NCI-H345 (cell line): ENCODE measurements at places on chromosomes 2 and 18.

DNA sequence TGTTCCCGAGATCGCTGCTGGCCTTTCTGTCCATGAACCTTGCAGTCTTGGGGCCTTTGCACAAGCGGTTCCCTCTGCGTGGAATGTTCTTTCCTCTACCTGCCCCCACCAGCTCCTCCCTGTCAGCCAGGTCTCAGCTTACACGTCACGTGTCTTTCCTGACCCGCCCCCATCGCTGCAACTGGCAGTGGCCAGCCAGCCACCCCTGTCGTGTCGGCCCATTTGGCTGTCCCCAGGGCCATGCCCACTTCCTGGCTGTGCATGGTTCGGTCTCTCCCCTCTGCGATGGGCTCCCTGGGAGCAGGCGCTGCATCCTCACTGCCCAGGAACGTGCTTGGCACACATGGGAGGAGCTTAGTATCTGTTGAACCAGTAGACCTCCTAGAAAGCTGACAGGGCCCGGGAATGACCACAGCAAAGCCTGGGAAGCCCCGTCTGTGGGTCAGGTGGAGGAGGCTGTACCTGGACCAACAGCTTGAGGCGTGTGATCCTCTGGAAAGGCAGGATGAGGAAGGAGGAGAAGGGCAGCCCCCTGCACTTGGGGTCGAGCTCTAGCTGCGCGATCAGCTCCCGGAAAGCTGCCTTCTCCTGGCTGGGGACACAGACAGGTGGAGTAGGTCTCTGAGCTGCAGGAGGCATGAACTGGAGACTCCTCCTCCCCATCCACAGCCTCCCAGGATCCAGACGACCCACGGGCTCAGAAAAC, 21.0 kb downstream of the SNORC start:
- no peak for DNase-seq

DNA sequence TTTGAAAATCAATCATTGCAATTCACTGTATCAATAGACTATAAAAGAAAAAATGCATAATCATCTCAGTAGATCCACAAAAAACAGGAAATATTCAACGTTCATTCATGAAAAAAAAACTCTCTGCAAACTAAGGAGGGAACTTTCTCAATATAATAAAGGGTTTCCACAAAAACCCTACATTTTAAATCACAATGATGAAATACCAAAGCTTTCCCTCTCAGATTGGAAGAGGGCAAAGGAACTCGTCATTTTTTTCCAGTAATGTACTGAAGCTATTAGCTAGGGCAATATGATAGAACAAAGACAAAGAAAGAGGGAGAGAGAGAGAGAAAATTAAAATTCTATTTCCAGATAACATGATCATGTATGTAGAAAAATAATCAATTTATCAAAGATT, 167.1 kb upstream of the RBMS1 start:
- no peak for DNase-seq

DNA sequence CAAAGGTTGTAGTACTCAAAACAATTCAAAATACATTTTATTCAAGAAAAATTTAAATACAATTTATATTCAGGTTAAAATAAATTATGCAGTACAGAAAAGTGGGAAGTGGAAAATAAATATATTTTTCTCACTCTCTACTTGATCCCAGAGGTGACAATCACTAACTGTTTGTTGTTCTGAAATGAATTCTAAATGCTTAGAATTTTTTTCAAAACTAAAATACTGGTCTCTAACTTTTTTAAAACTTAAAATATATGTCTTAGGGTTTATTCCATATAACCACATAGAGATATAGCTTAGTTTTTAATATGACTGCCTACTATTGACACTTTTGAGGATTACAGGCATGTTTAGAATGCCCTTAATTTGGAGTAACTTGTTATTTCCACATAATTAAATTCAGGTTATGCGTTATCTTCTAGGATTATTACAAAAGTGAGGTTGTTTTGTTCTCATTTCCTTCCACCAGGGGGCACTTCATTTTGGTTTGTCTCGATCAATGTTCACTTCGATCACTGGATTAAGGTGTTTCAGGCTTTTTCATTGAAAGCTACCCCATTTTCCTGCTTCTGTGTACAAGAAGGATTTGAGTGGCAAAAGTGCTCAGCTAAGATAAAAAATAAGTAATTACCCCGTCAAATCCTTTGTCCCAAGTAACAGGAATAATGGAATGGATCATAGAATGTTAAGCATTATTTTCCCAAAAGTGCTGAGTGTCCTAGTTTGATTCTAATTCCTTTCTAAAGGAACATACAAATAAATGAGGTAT, 27.1 kb upstream of the TFPI start:
- DNase-seq = peak; percentile 46

- DNase-seq = no peak
Observed at GRCh38 chr2:161972866-161973265, 101.1 kb downstream of the DPP4 start.

DNA sequence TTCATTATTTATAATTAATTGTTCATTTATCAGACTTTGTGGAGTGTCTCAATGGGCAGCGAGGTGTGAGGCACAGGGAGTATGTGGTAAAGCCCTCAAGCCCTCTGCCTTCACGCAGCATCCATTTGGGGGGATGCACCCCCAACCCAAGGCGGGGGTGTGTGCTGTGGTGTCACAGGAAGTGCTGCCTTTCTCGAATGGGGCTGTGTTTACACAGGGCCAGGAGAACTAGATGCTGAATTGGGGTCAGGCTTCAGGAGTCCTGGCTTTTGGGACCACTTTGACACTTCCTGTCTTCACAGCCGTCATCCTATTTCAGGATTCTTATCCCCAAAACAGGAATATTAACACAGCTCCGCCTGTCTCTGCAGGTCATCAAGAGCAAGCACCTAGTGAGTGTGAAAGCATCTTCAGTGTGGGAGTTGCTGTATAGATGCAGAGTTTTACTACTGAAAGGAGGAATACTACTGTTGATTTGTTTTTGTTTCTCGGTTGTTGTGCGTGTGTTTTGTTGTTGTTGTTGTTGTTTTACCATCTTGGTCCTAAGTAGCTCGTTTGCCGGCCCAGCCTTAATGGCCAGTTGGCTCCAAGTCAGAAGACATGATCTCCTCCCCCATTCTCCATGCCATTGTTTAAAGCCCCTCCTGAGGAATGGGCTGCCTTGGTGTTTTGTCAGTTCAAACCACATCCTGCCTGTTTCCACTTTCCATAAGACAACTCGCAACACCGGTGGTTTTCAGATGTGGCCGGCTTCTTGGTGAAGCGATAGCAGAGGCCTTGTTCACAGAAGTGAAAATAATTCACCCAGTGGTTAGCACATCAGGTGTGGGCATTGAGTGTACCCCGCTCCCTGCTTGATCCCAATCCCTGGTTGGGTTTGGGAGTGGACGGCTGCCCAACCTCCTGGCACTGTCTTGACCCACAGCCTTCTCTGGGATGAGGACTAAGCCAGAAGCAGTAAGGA, 221.3 kb downstream of the BCL2 start:
- DNase-seq = no peak

DNA sequence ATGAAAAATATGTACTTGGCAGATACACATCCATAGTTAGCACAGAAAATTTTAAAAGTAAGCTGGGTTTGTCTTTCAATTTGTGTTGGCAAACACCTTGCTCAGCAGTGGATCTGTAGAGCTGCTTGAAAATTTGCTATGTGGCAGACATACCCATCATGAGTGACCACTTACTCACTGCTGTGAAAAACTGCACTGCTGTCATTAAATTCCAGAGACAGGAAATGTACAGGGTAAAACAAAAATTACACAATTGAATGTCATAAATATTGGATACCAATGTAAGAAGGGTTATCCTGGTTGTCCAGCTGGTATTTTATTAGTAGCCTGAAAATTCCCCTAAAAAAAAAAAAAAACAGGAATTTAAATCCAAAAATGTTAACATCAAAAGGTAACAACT, 24.5 kb downstream of the NIF3L1 start:
- DNase-seq = no peak

DNA sequence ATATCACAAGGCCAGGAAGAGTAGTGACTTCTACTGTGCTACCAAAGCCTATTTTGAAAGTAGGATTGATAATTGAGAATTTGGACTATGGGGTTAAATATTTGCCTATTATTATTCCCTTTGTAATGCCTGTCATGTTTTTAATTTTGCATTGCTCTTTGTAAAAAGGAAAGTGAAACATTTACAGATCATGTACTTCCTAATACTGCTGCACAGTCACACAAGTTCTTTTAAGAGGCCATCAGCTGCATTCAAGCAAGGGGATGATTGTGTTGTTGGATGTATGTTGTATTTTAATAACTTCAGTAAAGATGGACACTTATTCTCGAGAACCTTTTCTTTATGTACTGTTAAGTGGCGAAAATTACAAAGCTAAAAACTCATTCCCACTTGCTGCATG, 70.1 kb downstream of the PLEKHA3 start:
- no peak for DNase-seq

DNA sequence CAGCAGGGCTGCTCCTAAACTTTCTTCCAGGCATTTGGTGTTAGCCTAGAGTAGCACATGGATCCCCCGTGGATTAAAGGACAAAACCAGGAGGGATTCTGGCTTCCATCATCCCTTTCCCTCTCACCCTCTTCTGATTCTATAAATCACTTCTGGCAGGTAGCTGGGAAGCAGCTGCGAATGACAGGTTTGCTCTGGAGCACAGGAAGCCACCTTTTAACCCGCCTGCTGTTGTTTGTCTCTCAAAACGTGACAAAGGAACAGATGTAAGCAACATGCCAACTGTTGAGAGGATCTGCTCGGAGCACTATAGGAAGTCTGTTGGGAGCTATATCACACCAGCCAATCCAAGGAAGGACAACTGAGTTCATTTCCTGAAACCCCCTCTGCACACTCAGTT, 101.9 kb downstream of the ACTR2 start:
- DNase-seq = peak; percentile 36
